Substantia nigra (tissue), 51 donors: ENCODE measurements at places on chromosomes 1 and 21.

DNA sequence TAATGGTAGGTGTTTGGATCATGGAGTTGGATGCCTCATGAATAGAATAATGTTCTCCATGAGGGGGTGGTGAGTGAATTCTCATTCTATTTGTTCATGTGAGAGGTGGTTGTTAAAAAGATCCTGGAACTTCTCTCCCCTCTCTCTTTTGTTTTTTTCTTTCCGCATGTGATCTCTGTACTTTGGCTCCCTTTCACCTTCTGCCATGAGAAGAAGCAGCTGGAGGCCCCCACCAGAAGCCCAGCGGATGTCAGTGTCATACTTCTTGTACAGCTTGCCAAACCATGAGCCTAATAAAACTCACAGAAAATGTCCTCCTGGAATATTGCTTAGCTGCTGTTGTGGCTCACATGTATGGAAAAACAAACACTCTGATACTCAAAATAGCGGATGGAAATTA lies 1212.3 kb upstream of the NCAM2 start:
- no peak for DNase-seq

DNA sequence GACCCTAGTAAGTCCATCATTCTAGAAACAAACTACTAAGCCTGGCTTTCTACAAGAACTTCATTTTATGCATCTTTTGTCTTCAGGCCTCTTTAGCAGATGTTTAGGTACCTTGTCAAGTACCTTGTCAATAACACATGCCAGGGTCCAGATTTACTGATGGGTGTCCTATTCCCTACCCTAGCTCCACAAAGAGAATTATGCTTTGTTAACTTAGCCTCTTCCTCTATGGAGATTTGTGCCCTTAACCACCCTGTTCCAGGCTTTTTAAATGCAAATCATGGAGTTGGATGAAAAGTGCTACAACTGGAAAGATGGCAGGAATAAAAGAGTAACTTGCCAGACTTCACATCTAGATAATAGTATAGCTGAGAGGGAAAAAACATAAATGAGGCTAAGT lies 42.7 kb downstream of the SPATA46 start:
- no peak for DNase-seq

DNA sequence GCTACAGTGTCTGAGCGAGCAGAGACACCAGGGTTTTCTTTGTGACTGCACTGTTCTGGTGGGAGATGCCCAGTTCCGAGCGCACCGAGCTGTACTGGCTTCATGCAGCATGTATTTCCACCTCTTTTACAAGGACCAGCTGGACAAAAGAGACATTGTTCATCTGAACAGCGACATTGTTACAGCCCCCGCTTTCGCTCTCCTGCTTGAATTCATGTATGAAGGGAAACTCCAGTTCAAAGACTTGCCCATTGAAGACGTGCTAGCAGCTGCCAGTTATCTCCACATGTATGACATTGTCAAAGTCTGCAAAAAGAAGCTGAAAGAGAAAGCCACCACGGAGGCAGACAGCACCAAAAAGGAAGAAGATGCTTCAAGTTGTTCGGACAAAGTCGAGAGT lies 2.7 kb downstream of the ZBTB18 start:
- peak; percentile 54 for DNase-seq

DNA sequence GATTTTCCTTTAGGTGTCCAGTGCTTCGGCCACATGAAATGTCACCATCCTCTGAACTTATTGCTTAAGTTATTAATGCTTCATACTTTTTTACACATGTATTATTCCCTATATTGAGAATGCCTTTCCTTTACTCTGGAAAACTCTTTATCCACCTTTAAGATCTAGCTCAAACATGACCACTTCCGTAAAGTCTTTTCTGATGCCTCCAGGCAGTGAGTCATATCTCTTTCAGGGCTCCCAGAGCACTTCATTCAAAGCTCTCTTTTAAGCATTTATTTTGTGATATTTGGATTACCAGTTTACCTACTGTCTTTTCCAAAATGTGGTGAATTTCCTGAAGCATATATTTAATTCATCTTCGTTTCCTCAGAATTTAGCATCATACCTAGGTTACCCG lies 178.9 kb downstream of the HS2ST1 start:
- DNase-seq = no peak

DNA sequence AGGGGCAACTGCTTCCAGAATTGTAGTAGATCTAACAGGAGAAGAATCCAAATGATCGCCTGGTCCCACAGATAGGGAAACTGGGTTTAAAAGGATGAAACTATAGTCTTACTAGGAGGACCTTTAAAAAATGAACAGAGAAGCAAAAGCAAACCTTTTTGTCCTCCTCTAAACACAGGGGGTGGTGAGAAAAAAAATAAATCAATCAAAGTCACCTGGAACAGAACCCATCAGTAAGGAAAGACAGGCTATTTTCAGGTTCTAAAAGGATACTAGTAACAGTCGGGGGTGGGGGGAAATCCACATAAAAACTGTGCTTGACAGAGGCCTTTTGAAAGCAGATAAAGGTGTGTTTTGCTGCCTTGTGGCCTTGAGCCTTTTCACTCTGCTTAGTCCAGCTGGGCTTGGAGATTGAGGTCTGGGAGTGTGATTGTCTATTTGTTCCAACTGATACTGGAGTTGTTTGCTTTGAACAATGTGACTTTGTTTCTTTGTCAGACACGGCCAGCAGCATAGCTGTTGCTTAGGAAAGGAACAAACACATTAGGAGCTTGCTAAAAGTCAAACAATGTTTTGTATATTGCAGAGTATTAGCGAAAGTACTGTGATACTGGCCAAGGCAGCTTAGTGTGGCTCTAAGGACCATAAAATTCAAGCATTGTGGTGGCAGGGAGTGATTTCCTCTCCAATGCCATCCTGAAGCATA lies 141.1 kb upstream of the IRF2BP2 start:
- DNase-seq = no peak

GRCh38 chr1:178344513-178345091 lies 152.2 kb downstream of the CLEC20A start:
- DNase-seq = no peak

GRCh38 chr21:36134803-36135390 lies at the start of gene CBR3:
Gene CBR3, plus strand, starts transcription at chr21:36135079. Its CDS starts 114 bp downstream, at chr21:36135193.
- DNase-seq = peak; percentile 49

GRCh38 chr1:17183388-17184160 lies 21.4 kb upstream of the PADI1 start:
- no peak for DNase-seq

DNA sequence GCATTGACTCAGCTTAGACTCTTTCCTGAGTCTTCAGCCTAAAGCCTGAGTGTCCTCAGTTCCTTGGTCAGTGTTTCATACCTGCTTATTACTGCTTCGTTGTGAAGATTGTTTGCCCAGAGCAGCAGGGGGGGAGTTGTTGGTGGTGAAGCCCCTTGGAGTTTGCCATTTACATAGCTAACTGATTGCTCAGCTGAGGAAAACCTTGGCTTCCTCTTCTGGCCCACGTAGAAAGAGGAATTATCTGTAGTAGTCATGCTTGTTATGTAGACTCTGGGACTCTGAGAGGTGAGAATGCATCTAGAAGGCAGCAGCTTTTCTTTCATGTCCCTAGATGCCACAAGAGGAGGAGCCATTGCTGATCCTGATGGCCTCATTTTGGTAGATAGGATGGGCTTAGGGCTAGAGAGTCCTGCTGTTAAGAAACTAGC lies 125.9 kb downstream of the MAST2 start:
- no peak for DNase-seq

DNA sequence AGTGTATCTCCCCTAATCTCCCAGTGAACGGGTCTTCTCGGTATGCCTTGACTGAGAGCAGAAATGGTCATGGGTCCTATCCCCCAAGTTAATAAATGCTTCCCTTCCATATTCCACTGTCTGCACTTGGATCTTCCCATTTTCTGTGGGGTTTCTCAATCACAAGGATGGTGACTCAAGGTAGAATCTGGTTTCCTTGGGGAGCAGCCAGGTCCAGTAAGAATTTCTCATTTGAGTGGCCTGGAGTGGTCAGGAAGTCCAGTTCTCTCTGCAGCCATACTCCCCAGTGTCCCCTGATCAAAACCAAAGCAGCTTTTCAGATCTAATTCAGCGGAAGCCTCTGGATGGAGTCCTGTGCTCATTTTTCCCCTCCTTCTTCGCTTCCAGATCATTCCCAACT lies 14.8 kb upstream of the SLC27A3 start:
- DNase-seq = no peak

GRCh38 chr1:34213956-34214355 lies 37.2 kb downstream of the C1orf94 start:
- no peak for DNase-seq

- DNase-seq = peak; percentile 69
Measured at GRCh38 chr1:204359474-204360255, at the start of gene PLEKHA6. Gene PLEKHA6, minus strand, starts transcription at chr1:204359929. Its CDS starts 86,202 bp downstream, at chr1:204273727.

GRCh38 chr1:218135371-218135770 lies 149.7 kb upstream of the RRP15 start:
- no peak for DNase-seq

GRCh38 chr1:209601809-209602657 lies 18.5 kb downstream of the CAMK1G start:
- DNase-seq = no peak

DNA sequence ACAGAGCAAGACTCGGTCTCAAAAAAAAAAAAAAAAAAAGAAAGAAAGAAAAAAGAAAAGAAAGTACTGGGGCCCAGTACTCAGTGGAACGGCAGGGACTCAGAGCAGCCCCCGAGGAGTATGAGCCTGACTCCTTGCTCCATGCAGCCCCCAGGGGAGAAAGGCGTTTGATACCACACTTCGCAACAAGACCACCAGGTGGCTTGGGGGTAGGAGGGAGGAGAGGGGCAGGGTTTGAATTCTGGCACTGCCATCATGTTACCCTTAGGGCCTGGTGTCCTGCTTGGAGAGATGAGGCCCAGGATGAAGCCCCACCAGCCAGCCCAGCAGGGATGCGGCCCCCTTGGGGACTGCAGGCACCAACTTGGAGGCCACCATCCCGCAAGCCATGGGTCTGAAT lies 321.3 kb upstream of the VAMP3 start:
- DNase-seq = no peak

DNA sequence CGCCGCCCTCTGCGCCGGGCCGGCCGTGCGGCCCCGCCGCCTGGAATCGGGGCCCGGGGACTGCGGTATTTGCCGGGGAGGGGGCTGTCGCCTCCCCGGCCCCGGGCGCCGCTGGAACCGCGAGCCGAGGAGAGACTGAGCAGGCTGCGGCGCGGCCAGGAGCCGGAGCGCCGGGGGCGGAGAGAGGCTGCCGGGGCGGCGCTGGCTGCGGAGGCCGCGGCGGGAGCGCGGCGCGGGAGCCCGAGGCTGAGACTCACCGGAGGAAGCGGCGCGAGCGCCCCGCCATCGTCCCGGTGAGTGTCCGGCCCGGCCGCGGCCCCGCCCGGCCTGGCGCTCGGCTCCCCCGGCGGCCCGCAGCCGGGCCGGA lies 746 bp downstream of the DYRK1A start:
- no peak for DNase-seq

DNA sequence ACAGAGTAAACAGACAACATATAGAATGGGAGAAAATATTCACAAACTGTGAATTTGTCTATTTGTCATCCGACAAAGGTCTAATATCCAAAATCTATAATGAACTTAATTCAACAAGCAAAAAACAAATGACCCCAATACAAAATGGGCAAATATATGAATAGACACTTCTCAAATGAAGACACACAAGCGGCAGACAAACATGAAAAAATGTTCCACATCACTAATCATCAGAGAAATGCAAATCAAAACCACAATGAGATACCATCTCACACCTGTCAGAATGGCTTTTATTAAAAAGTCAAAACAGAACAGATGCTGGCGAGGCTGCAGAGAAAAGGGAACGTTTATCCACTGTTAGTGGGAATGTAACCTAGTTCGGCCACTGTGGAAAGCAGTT lies 72.7 kb downstream of the SMYD3 start:
- no peak for DNase-seq

GRCh38 chr1:74534241-74534640 lies 21.8 kb upstream of the LRRC53 start:
- DNase-seq = no peak

- DNase-seq = no peak
Measured at GRCh38 chr1:200415789-200416593, 6.2 kb upstream of the ZNF281 start.

- no peak for DNase-seq
Measured at GRCh38 chr1:46166521-46167462, 8.1 kb upstream of the TSPAN1 start.

- DNase-seq = no peak
Measured at GRCh38 chr1:20787840-20788795, 1.0 kb upstream of the HP1BP3 start.

DNA sequence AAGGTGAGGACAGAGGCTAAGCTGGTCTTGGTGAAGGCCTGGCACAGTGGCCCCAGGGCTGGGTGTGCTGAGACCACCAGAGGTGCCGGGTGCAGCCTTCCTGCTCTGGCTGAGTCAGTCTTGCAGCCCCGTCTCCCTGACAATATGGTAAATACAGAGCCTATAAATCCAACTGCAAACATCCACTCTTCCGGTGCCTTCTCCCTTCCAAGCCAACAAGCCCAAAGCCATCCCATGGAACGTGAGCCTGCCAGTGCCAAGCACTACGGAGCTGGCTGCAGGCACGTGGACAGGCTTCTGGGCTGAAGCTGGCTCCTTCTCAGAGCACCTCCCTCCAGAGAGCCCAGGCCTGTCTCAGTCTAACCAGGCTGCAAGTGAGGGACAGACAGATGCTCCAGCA lies 70.0 kb downstream of the TRABD2B start:
- DNase-seq = no peak

- no peak for DNase-seq
Measured at GRCh38 chr1:186112280-186112679, 262.8 kb downstream of the TPR start.

DNA sequence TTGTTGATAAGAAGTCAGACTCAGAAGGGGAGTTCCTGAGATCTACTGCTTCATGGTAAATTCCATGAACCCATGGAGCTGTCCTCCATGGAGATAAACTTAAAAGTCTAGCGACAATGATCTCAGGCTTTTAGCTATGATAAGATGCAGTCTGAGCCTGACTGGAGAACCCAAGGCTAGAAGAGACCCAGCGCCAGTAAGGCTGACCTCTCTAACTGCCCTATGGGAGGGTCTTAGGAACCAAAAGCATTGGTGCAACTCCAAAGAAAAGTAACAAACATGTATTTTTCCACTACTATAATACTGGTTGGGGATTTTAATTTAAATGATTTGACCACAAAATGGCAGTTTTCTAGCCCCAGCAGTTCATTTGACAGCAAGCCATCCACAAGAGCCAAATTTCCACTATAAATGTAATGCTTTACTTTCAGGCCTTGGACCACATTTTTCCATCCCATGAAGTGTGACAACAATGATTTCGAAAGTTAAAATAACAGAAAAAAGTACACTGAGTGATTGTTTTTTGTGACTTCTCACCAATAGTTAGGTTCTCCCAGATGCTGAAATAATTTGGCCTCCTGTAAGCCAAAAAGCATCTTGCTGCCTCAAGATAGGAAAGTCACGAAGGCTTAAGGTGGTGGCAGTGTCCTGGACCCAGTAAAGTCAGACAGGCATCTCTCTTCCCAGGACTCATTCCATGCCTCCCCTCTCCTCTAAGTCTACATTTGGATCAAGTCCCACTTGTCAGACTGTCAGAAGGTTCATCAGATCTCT lies 43.1 kb upstream of the EXOSC10 start:
- DNase-seq = no peak

- DNase-seq = no peak
Measured at GRCh38 chr1:198696211-198696610, 57.4 kb downstream of the PTPRC start.

GRCh38 chr1:186300056-186300455 lies 75.0 kb downstream of the TPR start:
- DNase-seq = no peak

GRCh38 chr1:235056937-235057336 lies 71.7 kb downstream of the TOMM20 start:
- DNase-seq = no peak
